Activated CD4-positive, CD25-positive, alpha-beta regulatory T cell (primary cell): ENCODE measurements at places on chromosomes 3 and 15.

GRCh38 chr15:74868059-74868458 lies 5.1 kb downstream of the SCAMP2 start:
- DNase-seq, result no peak

- DNase-seq, result no peak
Measured at GRCh38 chr3:149470381-149470780, 4.1 kb upstream of the TM4SF4 start.

DNA sequence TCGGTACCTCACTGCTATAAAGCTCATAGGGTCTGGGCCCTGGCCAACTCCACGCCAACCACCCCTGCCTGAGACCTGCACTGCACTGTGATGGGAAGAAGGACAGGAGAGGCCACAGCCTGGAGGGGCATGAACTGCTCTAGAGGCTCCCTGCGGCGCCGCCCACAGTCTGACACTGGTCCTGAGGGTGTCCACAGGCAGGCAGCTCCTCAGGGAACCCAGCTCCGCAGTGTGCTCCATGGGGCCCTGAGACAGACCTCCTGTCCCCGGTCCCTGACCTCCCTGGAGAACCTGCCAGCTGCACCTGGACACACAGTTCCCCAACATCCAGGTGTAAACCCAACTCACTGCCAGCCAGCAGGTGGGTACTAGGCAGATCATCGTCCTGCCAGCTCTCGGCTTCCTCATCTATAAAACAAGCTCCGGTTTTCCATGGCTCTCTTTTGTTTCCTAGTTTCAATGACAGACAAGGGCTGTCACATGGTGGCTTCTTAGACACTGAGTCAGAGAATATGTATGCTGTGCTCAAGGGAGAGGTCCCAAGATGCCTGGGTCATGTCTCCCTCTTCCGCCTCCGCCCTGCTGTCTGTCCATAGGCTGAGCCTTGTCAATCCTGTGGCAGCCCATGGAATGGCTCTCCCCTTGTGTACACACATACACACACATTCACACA lies 5.1 kb upstream of the HAPLN3 start:
- no peak for DNase-seq

GRCh38 chr15:74978503-74978902 lies 16.9 kb upstream of the SCAMP5 start:
- no peak for DNase-seq

DNA sequence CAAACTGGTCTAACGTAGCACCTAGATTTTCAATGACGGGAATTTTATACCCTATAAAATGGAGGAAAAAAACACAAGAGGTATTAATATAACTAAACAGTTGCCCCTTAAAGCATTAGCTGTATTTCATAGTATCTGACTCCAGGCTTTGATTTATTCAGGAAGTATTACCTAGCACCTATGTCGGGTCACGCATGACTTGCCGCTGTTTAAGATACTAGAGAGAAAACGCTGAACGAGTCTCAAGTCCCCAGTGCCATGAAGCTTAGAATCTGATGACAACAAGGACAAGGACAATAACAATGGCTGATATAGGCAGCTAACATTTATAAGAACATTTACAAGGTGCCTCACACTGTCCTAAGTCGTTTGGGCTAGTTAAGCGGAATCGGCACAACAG lies 1.9 kb downstream of the SNRPA1 start:
- no peak for DNase-seq

DNA sequence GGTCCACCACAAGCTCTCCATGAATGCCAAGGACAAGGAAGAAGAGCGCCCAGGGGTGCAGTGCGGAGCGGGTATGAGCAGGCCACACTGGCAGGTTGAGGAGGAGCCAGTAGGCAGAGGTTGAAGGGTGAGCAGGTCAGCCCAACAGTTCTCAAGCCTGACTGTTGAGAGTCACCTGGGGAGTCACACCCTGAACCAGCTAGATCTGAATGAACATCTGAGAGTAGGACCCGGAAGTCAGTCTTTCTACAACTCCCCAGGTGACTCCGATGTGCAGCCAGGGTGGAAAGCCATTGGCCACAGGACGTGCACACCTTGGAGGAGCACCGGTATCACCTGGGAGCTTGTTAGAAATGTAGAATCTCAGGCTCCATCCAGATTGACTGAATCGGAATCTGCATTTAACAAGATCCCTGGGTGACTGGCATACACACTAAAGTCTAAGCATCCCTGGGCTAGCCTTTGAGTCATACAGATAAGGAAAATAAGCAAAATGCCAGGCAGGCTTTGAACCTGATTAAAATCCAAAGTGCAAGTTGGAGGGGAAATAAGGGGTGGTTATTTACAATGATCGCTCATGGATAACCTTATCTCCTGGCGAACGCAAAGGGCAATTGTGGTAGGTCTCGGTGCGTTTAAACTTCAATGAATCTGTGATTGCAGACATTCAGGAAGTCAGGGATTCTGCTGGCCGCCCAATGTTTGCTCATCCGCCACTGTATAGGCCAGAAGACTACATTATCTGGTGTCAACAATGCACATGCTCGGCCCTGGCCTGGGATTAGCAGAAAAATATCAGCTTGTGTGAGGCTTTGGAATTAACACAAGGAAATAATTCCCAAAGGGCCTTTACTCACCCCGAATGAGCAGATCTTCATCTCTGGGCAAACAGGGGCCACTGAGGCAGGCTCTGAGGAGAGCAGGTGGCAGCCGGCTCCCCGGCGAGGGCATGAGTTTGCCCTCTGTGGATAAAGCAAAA lies 11.7 kb upstream of the LYZL4 start:
- no peak for DNase-seq

- no peak for DNase-seq
Measured at GRCh38 chr3:99633887-99634558, 4.4 kb upstream of the COL8A1 start.

GRCh38 chr15:64883100-64883581 lies 28.6 kb upstream of the ANKDD1A start:
- no peak for DNase-seq

GRCh38 chr3:168155303-168155702 lies 59.6 kb upstream of the GOLIM4 start:
- DNase-seq, result no peak

- DNase-seq, result no peak
Measured at GRCh38 chr3:119518026-119518425, 19.7 kb downstream of the TIMMDC1 start.

DNA sequence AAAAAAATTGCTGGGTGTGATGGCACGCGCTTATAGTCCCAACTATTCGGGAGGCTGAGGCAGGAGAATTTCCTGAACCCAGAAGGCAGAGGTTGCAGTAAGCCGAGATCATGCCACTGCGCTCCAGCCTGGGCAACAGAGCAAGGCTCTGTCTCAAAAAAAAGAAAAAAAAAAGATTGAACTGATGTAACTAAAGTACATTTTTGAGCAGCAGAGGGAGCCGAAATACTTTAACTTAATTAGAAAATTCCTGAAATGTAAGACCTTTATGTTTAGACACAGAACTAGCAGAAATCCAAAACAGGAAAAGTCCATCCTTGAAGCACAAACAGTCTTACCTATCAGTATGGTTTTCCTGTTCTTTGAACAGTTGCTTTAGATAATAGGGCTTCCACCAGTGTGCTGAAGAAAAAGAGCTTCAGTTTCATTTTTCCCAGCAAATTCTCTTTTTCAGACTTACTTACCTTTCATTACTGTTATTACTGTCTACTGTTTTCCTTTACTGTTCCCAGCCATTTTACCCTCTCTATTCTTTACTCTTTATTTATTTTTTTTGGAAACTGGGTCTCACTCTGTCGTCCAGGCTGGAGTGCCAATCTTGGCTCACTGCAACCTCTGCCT lies 33.4 kb upstream of the ZNF609 start:
- DNase-seq, result no peak

- DNase-seq, result no peak
Measured at GRCh38 chr15:32908135-32908801, 190.5 kb downstream of the GREM1 start.

DNA sequence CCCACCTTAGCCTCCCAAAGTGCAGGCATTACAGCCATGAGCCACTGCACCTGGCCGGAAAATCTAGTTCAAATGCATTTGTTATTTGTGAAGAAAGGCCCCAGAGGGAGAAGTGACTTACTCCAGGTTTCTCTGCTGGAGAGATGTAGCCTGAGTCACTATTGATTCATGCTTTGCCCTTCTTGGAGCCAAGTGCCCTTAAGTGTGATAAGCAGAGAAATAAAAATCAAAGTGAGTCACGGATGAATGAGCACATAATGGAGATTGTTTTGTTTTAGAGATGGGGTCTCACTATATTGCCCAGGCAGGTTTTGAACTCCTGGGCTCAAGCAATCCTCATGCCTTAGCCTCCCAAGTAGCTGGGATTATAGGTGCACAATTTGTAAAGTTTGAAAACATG lies 33.1 kb downstream of the CDC25A start:
- DNase-seq, result no peak

DNA sequence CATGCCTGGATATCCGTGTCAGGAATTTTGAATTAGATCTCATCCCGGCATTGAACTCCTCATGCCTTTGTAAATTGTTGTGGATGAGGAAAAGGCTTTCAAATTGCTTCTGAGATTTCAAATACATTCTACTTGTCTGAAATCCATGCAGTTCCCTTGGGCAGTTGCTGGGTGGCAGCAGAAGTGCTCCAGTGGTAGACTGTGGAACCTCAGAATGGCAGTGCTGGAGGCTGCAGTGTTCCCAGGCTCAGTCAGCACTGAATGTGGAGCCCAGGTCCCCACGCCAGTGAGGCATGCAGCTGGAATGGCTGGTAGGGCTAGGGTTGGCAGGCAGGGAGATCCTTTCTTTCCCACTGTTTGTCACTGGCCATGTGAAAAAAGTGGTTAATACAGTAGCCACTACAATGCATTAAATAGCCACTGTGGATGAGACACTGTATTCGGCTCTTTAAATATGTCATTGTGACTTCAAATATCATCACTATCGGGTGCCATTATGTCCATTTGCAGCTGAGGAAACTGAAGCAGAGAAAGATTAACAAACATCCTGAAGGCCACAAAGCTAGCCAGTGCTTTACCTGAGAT lies 98.6 kb downstream of the TPRG1 start:
- DNase-seq, result peak; percentile 6

DNA sequence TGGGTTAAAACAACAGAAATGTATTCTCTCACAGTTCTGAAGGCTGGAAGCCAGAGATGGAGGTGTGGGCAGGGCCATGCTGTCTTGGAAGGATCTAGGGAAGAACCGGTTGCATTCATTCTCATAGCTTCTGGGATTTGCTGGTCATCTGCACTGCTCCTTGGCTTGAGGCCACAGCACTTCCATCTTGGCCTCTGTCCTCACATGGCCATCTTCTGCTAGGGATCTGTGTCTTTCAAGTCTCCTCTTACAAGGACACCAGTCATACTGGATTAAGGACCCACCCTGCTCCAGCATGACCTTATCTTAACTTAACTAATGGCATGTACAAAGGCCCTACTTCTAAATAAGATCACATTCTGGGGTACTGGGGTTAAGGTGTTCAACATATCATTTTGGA lies 47.7 kb downstream of the RPLP1 start:
- no peak for DNase-seq

DNA sequence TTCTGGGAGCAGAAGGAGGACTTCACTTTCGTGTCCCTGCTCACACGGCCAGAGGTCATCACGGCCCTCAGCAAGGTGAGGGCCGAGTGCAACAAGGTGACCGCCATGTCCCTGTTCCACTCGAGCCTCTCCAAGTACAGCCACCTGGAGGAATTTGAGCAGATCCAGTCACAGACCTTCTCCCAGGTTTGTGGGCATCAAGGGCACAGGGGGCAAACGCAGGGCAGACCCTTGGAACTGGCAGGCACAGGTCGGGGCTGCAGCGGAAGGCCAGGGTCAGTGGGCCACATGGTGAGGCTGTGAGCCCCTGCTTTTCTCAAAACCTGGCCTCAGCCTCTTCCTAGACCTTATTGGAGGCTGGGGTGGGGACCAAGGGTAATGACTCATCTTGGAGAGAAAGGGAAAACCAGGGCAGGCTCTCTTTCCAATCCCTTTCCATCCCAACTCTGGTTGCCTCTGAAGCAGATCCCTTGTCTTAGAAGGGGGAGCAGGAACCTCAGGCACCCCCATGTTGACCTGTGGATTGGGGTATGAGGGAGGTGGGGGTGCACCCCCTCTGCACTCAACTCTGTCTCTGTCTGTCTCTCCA lies 29.5 kb downstream of the DNAH1 start:
- no peak for DNase-seq

DNA sequence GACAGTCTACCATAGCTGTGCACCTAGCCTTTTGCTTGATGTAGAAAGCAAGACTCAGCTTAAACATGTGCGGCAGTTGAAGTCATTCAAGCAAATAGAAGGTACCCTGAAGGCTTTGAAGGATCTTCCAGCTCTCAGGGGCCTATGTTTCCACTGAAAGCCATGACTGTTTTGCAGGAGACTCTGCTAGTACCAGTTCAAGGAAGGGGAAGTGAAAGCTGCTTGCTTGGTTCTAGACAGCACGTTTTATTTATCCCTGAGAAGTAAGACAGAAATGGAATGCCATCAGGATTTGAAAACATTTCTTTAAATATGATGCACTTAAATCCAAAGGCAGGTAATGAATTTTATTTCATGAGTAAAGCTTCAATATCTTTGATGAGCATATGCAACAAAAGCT lies 311.4 kb downstream of the PDCD6IP start:
- no peak for DNase-seq

DNA sequence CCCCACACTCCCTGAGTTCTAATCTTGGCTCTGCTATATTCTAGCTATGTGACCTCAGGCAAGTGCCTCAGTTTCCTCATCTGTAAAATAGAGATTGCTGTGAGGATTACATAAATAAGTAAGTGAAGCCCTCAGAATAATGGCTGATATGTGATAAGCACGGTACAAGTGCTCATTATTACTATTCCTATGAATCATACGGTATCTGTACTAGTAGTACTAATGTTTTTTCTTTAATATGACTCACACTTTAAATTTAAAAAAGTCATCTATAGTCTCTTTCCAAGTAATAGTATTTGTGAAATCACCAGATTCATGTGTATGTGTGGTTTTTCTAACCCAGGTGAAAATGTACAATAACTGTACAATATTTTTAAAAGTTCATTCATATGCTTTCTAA lies 58.7 kb downstream of the CLDN11 start:
- DNase-seq, result no peak

- DNase-seq, result no peak
Measured at GRCh38 chr3:138066383-138066782, 49.0 kb downstream of the DZIP1L start.

DNA sequence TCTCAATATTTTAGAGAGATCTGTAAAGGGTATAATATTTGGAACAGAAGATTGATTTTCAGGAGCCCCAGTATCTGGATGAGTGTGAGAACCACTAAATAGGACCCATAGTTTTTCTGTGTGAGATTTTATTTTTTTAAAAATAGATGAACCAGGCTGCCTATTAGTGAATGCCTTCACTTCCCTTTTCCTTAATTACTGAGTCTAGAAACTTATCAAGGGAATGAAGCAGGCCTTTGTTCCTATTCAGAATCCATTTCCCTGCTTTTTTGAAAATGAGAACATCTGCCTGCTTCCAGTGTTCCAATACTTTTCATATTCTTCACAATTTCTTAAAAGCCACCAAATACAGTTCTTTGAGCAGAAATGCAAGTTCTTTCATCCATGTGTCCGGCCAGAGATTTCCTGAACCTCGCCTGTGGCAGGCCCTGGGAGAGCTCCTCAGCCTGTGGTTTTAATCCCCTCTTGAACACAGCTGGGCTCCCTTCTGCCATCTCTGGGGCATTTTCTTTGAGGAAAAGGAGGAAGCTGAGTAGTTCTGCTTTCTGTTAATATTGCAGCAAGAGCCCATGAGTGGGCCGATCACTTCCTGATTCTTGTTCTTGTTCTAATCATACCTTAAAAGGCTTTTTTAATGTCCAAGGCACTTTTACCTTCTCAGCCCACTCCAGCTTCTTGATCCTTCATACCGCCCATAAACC lies 4.7 kb downstream of the EHD4 start:
- no peak for DNase-seq

- no peak for DNase-seq
Measured at GRCh38 chr3:160437083-160437455, 12.5 kb downstream of the TRIM59 start.
